ENCODE measurements at places on chromosomes 7 and 10. TPM values are rescaled to one million over a fixed set of nuclear protein-coding genes. Genes with fewer than 3 reads are reported as not detected.

- DNase-seq, result no peak
Measured at GRCh38 chr7:106039486-106040060, 72.5 kb downstream of the SYPL1 start.

DNA sequence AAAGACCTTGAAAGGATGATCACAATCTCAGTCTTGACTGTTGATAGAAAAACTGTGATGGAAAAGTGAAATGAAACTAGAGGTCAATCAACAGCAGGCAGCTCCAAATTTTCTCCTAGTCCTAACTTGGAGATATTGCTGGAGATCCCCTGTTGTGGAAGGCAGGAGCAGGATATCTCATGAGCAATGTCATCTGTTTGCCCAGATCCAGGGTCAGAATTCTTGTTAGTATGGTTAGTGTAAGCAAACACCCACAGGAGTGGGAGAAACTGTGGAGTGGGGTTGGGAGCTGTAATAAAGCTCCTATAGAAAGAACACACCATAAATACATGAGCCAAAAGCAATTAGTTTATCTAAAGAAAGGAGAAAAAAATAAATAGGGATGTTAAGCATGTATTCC, 169.0 kb downstream of the AKR1D1 start:
- no peak for DNase-seq

GRCh38 chr10:113463777-113464176, 89.1 kb upstream of the HABP2 start:
- DNase-seq, result no peak

DNA sequence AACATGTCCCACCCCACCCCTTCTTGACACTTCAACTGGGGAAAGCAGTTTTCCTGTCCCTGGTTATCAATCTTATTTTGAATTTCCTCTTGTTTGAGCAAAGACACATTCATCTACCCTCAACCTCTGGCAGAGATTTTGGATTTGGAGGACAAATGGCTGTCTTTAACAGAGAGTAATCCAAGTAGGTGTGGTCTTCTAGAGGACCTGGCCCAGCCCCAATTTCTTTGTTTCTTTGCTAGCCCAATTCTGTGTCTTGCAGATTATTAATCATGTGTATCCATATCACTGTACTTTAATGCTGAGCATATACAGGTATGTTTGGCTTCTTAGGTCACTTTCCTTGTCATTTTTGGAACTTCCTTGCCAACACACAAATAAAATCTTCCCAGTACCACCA, 58.8 kb upstream of the ADCY1 start:
- DNase-seq, result no peak

The VIM gene
- total RNA-seq, result 657 TPM

The CTTNBP2 gene
- not detected for total RNA-seq

GRCh38 chr10:30999070-30999712, 32.5 kb downstream of the ZNF438 start:
- DNase-seq, result no peak

The OPALIN gene
- total RNA-seq, result not detected

DNA sequence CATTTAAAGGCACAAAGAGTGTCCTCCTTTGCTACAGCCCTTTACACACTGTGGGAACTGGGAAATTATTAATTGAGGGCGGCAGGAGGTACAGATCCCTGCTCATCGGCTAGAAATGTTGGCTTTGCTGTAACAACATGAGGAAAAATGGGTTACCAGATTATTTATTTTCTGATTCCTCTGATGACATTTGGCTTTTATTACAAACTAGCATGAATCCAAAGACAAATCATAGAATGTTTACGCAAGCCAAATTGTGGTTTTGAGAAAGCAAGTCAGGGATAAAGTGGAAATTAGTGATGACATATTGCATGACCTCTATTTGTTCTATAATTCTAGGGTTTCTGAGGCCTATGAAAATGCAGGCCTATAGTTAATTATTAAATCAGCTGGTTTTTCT, 126.1 kb upstream of the TMEM196 start:
- DNase-seq, result no peak

The ESYT2 gene
- 116 TPM for total RNA-seq

DNA sequence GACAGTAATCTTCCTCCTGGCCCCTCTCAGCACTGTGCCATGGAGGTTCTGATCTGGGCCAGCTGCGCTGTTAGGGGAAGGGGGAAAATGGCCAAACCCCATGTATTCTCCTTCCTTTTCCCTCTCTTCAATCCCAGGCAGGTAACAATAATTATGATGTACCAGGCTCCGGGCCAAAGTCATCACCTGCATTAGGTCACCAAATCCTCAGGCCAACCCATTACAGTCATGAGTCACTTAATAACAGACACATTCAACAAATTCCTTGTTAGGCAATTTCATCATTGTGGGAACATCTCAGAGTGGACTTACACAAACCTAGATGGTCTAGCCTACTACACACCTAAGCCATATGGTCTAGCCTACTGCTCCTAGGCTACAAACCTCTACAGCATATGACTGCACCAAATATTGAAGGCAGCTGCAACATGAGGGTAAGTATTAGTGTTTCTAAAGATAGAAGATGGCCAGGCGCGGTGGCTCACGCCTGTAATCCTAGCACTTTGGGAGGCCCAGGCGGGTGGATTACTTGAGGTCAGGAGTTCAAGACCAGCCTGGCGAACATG, 2.2 kb upstream of the HSPB1 start:
- DNase-seq, result no peak

The HABP2 gene
- not detected for total RNA-seq

DNA sequence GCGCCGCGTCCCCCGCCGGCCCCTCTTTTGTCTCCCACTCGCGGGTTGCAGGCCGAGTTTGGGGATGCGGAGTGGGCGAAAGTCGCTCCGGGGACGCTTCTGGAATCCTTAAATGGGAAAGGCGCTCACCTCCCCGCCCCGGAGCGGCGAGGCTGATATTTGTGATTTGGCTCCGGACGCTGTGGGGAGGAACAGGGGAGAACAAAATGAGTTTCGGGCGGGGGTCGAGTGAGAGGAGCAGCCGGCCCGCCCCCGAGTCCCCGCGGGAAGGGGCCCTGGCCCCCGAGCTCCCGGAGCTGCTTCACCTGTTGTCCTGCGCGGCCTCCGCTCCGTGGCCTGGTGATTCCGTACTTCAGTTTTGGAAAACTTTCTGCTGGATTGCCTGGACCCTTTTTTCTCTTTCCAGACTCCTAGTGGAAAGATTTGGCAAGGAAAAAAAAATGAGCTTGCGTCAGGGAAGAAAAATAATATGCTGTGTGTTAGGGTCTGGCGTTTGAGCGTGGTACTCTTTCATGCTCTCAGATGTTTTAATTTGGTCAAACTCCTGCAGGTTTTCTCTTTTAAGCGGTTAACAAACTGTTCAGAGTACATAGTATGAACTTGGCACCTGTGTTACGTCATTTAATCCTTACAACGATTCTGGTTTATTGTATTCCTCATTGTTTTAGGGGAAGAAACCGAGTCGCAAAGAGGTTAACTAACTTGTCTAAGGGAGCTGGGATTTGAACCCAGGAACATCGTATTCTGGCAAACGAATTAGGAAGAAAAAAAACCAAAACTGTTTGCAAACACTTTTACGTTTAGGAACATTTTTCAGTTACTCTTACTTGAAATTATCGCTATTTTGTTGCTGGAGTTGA, 924 bp downstream of the BMPR1A start:
- DNase-seq, result no peak

DNA sequence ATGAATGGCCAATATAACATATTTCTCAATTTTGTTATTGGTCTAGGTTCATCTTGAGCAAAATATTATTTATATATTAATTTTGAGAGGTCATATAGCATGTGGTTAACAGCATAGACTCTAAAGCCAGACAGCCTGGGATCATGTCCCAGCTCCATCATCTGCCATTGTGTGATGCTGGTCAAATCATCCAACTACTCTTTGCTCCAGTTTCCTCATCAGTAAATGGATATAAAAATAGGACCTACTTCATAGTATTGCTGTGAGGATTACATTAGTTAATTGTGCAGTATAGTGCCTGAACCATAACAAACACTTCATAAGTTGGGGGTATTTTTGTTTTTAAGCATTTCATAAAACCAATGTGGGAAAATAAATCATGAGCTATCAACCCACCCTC, 199.0 kb downstream of the KIAA1217 start:
- DNase-seq, result no peak

GRCh38 chr10:12579954-12580858, 230.9 kb downstream of the CAMK1D start:
- DNase-seq, result no peak

- no peak for DNase-seq
Measured at GRCh38 chr10:75651417-75651816, 220.0 kb downstream of the LRMDA start.

GRCh38 chr7:129948338-129948737, 4.4 kb downstream of the UBE2H start:
- no peak for DNase-seq

The GOLGA7B gene
- 7.6 TPM for total RNA-seq

DNA sequence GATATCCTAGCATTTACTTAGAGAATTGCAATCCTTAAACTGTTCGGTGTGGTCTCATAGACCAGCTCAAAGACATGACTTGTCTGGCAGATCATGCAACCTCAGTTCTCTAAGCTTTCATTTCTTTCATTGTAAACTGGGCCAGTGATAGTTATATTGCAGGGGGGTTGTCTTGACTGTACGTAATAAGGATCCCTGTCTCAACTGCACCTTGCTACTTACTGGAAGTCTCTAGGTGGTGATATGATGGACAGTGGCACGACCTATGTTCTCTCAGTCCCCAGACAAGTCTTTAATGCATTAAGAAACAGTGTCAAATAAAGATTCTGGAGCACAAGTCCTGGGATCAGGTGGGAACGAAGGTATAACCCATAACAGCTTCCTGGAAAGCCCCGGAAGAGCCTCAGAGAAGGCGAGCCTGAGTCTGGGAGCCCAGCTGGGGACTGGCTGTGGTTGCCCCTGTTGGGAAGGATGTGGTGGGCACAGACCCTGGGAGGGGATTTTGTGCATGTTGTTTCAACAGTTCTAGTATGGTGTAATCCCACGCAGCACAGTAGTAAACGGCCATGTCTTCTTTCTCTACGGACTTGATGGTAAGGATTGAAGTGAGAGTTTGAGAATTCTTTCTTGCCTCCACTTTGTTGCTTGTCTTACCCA, 26.0 kb upstream of the TARP start:
- no peak for DNase-seq

DNA sequence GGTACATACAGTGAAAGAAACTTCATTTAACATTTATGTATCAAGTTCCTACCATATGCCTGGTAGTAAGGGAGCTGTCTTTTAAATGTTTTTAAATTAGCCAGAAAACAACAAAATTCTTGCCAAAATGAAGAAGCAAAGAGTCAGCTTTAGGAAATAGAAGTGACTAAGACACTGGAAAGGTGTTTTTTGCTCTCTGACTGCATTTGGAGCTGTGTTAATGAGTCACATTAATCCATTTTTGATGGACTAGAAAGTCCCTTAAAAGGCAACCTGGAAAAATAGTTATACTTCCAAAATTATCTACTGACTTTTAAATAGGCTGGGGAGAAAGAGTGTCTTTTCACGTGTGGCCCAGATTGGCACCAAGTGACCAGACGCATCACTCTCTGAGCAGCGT, 3.9 kb upstream of the COL17A1 start:
- DNase-seq, result no peak

Data from CD4-positive, alpha-beta memory T cell (primary cell).